ENCODE measurements at places on chromosomes 1 and 21.

DNA sequence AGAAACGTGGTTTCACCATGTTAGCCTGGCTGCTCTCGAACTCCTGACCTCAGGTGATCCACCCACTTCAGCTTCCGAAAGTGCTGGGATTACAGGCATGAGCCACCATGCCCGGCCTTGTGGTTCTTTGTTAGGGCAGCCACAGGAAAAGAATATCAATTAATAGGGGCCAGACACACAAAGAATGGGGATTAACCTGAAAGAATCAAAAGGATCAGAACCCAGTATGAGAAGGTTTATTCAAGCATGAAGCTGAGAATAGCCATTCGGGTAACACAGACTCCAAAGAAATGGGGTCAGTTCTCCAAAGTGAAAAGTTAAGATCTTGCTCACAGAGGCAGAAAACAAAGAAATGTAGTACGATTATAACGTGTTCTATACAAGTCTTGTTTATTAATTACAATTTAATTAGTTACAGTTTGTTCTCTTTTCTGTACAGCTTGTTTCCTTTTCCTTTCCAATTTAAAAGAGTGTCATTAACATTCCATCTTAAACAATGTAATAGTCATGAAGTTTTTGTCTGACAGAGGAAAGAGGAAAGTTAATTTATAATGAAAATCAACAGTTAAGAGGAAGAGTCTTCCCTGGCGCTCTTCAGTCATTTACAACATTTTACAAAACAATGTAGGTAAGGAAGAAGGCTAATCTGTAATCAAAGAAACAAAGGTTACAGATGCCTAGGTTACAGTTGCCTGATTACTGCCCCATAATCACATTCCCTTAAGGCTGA lies 51.3 kb upstream of the SLC45A1 start:
- DNase-seq = no peak

- no peak for DNase-seq
These were observed 27.4 kb downstream of the HIVEP3 start for GRCh38 chr1:41891199-41891896.

DNA sequence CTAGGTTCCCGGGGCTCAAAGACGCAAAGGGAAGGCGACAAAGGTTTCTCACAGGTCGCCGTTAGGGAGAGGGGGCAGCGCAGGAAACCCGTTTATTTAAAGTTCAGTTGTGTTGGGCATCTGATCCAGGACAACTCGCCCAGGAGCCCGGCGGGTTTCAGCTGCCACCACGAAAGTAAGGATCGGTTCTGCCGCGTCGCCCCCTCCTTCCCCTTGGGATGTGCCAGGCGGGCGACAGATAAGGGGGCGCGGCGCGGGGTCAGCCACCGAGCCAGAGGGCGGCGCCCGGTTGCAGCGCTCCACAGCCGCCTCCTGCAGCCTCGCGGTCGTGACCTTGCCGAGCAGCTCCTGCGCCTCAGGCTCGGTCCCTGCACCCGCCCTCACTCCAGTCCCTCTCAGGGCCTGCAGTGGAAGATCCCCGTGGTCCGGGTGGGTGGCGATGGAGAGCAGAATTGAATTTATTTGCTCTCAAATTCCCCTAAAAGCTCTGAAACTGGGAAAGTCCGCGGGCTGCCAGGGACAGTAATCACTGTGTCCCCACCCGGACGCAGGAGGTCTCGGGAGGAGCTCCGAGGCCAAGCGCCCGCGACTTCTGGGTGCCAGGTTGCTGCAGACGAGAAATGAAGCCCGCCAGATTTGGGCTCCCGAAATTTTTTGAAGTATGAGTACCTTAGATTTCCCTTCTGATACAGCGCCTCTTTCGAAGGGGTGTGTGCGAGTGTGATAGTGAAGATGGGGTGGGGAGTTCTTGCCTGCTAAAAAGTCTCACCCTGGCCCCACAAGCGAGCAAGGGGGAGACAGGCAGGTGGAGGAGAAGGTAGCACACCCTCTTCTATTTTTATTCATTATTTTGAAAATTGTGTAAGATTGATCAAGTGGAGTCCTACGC lies 28.4 kb upstream of the NFIA start:
- DNase-seq = no peak

DNA sequence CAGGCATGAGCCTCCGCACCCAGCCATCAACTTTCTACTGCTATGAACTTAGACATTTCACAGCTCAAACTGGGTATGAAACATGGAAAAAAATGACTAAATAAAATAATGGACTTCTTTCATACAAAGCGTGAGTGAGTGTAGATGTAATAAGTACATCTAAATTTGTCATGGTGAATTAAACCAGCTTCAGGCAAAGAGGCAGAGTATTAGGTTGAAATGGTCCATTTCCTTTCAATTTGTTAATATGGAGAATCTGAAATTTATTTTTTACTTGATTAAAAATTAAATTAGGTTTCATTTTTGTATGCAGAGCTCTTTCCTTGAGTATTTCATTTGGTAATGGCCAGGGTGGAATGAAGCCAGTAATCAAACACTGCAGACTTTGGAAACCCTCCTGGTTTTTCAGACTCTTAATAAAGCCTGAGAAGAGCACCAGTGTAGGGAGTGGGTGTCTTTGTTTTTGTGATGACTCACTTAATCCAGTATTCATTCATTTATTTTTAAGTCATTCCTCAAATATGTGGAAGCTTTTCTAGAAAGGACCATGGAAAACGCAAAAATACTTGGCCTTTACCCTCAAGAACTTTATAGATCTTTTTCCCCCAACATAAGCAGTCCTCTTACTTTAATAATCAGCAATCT lies 49.2 kb downstream of the ALG14 start:
- peak; percentile 42 for DNase-seq

DNA sequence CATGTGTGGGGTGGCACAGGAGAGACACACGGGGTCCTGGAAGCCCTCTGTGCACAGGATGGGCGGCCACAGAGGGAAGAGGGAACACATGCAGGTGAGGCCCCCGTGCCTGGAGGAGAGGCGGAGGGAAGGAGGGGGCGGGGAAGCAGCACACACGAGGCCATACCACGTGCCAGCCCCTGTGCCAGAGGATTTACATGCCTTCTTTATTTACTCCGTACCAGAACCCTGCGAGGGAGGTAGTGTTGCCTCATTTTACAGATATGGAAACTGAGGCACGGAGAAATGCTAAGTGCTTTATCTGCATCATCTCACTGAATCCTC lies 56.1 kb downstream of the ARHGEF10L start:
- DNase-seq = no peak

- DNase-seq = no peak
These were observed 350.2 kb downstream of the ZNF326 start for GRCh38 chr1:90344963-90345730.

GRCh38 chr1:27598295-27598687 lies 5.7 kb downstream of the AHDC1 start:
- no peak for DNase-seq

DNA sequence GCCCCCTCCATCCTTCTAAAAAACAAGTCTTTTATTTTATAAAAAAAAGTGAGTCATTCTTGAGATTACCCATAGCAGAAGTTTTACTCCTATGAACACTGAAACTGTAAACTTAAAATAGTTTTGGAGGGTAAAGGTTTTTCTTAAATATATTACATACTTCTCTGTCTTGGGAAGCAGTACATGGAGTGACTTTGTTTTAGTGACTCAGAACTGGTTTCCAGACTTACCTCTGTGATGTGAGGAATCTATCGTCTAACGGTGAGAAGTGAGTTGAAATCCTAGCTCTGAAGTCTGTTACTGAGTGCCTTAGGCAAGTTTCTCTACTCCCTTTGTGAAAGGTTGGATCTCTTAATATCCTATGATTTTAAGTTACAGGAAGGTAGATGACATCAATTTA lies 176.3 kb upstream of the POU3F1 start:
- no peak for DNase-seq

- no peak for DNase-seq
These were observed 689 bp upstream of the ZNF644 start for GRCh38 chr1:91022518-91022929.
